H9 (cell line): ENCODE measurements at places on chromosomes 7 and 10. TPM values are rescaled to one million over a fixed set of nuclear protein-coding genes. Genes with fewer than 3 reads are reported as not detected.
A peak's percentile ranks its signal among the peaks of the same experiment; 100 is the strongest.

BAIAP2L1 gene
- total RNA-seq, result 25.9 and 29.9 TPM in 2 replicates

ZNF273 gene
- 17.9 TPM in 2 replicates for total RNA-seq

GRCh38 chr10:122264931-122265330, 6.2 kb upstream of the BTBD16 start:
- DNase-seq, result no peak

POLL gene
- 30.4 and 30.8 TPM in 2 replicates for total RNA-seq

GRCh38 chr10:104306897-104307296, 31.4 kb downstream of the ITPRIP start:
- no peak for DNase-seq

GRCh38 chr10:12235116-12235694, 39.2 kb downstream of the CDC123 start:
- DNase-seq, result no peak

GRCh38 chr10:69956741-69957230, 95.9 kb upstream of the MACROH2A2 start:
- peak; percentile 18 for DNase-seq

NIPSNAP2 gene
- 39.7 and 40.7 TPM in 2 replicates for total RNA-seq

H2BK1 gene
- 0.97 TPM in 1 of 2 replicates, not detected in the other for total RNA-seq

DNA sequence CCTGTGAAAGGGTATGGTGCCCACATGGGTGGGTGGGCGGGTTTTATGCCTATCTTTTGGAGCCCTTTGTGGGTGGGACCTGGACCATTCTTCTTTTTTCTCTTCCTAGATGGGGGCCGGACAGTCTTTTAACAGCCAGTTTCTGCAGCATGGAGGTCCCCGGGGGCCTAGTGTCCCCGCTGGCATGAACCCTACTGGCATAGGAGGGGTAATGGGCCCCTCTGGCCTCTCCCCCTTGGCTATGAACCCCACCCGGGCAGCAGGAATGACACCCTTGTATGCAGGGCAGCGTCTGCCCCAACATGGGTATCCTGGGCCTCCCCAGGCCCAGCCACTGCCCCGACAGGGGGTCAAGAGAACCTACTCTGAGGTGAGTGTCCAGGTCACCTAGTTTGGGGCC, 9.1 kb downstream of the ZMIZ2 start:
- DNase-seq, result no peak

GRCh38 chr7:100127866-100128636, 1.3 kb downstream of the MBLAC1 start:
- peak; percentile 51 for DNase-seq

GRCh38 chr10:73965890-73966768, 31.8 kb upstream of the VCL start:
- DNase-seq, result peak; percentile 98

DNA sequence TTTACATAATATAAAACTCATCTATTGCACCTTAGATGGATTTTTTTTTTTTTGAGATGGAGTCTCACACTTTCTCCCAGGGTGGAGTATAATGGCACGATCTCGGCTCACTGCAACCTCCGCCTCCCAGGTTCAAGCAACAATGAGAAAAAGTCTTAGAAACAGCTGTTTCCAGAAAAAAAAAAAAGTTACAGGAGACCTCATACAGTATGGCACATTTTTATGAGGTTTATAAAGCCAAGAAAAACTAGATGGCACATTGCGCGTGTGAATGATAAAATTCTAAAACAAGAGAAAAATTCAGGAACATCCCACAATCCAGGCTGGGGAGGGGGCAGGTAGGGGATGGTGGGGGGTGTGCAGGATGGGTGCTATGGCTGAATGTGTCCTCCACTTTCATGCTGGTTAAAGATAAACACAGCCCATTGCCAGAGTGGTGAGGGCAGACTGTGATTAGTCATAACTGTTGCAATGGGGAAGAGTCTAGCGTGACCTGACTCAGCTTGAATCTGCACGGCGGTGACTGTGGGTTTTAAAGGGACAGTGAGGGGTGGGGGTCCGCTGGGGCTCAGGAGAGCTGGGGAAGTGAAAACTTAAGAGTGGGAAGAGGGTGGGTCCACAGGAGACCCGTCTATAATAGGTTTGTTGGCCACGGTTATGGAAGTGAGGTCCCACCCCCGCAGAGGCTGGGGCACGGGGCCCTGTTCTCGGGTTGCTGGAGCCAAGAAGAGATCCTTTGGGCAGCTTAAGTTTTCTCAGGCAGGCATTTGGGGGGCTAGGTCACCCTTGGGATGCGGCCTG, 11.9 kb upstream of the LRRC27 start:
- no peak for DNase-seq

DNA sequence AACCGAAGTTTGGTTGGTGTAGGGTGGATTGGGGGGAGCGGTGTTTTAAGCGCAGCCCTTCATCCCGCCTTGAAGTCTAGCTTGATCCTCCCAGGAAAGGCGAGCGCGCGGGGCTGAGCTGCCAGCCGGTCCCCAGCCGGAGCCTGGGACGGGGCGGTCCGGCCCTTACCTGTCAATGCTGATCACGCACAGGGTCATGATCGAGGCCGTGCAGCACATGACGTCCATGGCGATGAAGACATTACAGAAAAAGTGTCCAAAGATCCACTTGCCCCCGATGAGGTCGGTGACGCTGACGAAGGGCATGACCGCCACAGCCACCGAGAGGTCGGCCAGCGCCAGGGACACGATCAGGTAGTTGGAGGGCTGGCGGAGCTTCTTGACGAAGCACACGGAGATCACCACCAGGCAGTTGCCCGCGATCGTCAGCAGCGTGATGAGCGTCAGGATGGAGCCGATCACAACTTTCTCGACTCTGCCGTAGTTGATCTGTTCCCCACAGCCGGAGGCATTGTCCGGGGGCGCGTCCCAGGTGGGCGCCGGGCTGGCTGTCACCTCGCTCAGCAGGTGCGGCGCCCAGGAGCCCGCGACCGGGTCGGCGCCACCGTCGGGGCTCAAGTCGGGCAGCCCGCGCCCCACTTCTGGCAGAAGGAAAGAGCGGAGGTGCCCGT, 740 bp downstream of the HTR7 start:
- peak; percentile 41 for DNase-seq

GIMAP5 gene
- not detected in 2 replicates for total RNA-seq

PCLO gene
- total RNA-seq, result 2.8 and 3.1 TPM in 2 replicates

LIPJ gene
- total RNA-seq, result not detected in 2 replicates

HSPB1 gene
- 175 and 186 TPM in 2 replicates for total RNA-seq

DNA sequence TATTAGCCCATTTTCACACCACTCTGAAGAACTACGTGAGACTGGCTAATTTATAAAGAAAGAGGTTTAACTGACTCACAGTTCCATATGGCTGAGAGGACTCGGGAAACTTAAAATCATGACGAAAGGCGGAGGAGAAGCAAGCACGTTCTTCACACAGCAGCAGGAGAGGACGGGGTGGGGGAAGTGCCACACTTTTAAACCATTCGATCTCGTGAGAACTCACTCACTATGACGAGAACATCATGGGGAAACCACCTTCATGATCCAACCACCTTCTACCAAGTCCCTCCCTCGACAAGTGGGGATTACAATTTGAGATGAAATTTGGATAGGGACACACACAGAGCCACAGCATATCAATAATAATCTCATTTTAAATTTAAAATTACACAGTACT, 80.2 kb downstream of the VWDE start:
- DNase-seq, result peak; percentile 32
